ENCODE measurements at places on chromosomes 11 and 22. TPM values are rescaled to one million over a fixed set of nuclear protein-coding genes. Genes with fewer than 3 reads are reported as not detected.

- no peak for DNase-seq
Measured at GRCh38 chr11:70521475-70522308, 123.4 kb downstream of the CTTN start.

DNA sequence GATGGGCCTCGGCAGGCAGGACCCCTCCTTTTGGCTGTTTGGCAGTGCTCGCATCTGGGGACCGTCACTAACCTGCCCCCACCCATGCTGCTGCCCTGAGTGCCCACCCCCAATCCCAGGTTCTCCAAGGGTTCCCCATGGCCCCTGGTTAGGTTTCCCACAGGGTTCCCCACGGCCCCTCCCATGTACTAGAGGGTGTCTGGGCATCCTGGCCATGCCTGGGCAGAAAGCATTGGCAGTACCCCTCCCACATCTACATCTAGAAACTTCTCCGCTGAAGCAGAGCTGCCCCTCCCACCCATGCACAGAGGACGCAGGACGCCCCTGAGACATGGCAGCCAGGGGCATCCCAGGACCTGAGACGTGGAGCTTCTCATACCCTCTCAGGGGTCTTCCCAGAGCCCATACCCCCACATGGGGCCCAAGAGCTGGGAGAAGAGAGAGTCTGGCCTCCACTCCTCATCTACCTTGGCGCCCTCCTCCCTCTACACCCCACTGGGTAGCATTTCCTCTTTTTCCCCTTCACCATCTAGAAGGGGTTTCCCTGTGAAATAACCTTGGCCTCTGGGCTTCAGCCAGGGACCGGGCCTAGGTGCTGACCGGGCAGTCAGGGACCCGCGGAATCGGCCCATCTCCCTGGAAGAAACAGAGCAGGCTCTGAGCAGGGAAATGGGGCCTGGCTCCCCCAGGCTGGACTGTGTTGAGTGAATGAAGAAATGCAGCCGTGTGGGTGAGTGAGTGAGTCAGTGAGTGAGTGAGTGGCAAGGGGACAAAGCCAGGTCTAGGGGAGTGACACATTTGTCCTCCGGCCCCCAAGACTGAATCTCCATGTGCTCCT lies 987.3 kb downstream of the BRD1 start:
- DNase-seq: no peak

DNA sequence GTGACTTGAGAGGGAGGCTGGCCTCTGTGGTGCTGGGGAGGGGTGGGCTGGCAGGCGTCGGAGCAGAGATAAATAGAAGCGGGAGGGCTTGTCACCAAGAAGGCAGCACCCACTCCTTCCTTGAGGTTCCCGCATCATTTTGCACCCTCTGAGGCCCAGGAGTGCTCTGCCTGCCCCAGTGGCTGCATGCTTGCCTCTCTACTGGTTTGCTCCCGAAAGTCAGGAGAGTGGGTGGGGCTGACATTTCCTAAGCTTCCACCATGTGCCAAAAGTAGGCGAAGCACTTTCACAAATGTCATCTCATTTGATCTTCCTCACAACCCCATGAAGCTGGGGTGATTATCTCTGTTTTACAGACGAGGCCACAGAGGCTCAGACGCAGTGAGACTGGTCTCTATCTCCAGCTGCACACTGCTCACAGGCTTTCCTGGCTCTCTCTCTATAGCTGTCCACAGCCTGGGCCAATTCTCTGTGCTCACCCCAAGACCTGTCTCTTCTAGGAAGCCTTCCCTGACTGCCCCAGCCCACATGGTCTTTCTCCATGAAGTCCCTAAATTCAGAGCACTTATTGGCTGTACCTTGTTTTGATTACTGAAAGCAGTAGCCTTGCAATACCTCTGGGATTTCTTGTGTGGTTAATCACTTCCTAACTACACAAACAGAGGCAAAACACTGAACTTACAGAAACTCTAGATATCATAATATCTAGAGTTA lies 2.6 kb upstream of the UCP3 start:
- DNase-seq: no peak

- DNase-seq: peak; percentile 24
Measured at GRCh38 chr11:9263840-9264315, 1.3 kb downstream of the DENND5A start.

DNA sequence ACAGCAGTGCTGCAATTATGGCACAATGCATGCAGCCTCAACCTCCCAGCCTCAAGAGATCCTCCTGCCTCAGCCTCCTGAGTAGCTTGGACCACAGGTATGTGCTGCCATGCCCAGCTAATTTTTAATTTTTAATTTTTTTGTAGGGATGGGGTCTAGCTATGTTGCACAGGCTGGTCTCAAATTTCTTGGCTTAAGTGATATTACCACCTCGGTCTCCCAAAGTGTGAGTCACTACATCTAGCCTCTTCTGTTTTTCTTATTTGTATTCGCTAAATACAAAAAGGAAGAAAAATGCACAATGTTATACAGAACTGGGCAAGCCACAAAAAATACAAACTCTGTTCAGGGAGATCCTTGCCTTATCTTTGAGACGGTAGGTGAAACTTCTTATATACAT lies 62.1 kb downstream of the DDI1 start:
- no peak for DNase-seq

The SLC7A4 gene
- total RNA-seq: not detected

The GLYAT gene
- total RNA-seq: not detected
